ENCODE measurements at places on chromosomes 16 and 17. TPM values are rescaled to one million over a fixed set of nuclear protein-coding genes. Genes with fewer than 3 reads are reported as not detected.
A peak's percentile ranks its signal among the peaks of the same experiment; 100 is the strongest.

GRCh38 chr17:34442387-34443111 lies 79.5 kb upstream of the CCL1 start:
- peaks cover 3% of the 10 kb centered on the region for H3K27me3 ChIP-seq
- peaks cover 39% of the 10 kb centered on the region for H3K4me1 ChIP-seq
- DNase-seq = no peak
- H3K4me3 ChIP-seq = peak overlapping the region; percentile 9

The CPPED1 gene
- total RNA-seq = 41.3 TPM

GRCh38 chr16:55039511-55039910 lies 108.8 kb downstream of the IRX5 start:
- H3K36me3 ChIP-seq = no peaks in the 10 kb centered on the region
- no peaks in the 10 kb centered on the region for H3K4me1 ChIP-seq
- no peak overlapping the region for H3K4me3 ChIP-seq
- peaks cover 5% of the 10 kb centered on the region for H3K27me3 ChIP-seq
- DNase-seq = no peak

- H3K4me1 ChIP-seq = peaks cover 29% of the 10 kb centered on the region
- no peak for DNase-seq
- H3K36me3 ChIP-seq = no peaks in the 10 kb centered on the region
- no peak overlapping the region for H3K27ac ChIP-seq
Observed at GRCh38 chr17:18227635-18228034, 2.2 kb downstream of the LLGL1 start.

- DNase-seq = no peak
- H3K4me3 ChIP-seq = no peak overlapping the region
- H3K27ac ChIP-seq = no peak overlapping the region
- H3K27me3 ChIP-seq = no peaks in the 10 kb centered on the region
- H3K36me3 ChIP-seq = no peaks in the 10 kb centered on the region
Observed at GRCh38 chr16:49986351-49987124, 38.5 kb upstream of the CNEP1R1 start.

The CCL16 gene
- total RNA-seq = not detected

The FOXF1 gene
- not detected for total RNA-seq

GRCh38 chr16:1069154-1069553 lies 3.4 kb upstream of the SSTR5 start:
- peaks cover 3% of the 10 kb centered on the region for H3K27me3 ChIP-seq
- no peak overlapping the region for H3K4me3 ChIP-seq
- DNase-seq = peak; percentile 21
- H3K36me3 ChIP-seq = no peaks in the 10 kb centered on the region

GRCh38 chr17:70033165-70033564 lies 41.9 kb upstream of the KCNJ16 start:
- no peak overlapping the region for H3K4me3 ChIP-seq
- no peaks in the 10 kb centered on the region for H3K36me3 ChIP-seq
- H3K27me3 ChIP-seq = no peaks in the 10 kb centered on the region
- no peak overlapping the region for H3K27ac ChIP-seq
- DNase-seq = no peak
- no peaks in the 10 kb centered on the region for H3K4me1 ChIP-seq

The UMOD gene
- total RNA-seq = not detected

DNA sequence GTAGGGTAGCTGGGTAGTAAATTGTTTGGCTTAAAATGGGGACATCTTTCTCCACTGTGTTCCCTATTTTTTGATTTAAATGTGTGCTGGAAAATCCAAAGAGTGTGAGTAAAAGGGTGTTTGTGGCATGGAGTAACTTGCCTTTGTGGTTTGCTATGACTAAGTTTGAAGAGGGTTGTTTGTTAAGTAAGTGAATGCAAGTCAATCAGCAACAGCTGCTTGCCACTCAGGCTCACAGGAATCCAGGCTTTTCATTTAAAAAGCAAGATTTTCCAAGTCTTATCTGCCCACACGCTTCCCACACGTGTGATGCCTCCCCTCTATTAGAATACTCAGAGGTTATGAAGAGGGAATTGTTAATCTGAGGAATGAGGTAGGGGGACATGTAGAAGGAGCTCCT lies 847.7 kb upstream of the RBFOX1 start:
- H3K27ac ChIP-seq = no peak overlapping the region
- no peak for DNase-seq

The SDR42E2 gene
- not detected for total RNA-seq

The ENPP7 gene
- not detected for total RNA-seq

DNA sequence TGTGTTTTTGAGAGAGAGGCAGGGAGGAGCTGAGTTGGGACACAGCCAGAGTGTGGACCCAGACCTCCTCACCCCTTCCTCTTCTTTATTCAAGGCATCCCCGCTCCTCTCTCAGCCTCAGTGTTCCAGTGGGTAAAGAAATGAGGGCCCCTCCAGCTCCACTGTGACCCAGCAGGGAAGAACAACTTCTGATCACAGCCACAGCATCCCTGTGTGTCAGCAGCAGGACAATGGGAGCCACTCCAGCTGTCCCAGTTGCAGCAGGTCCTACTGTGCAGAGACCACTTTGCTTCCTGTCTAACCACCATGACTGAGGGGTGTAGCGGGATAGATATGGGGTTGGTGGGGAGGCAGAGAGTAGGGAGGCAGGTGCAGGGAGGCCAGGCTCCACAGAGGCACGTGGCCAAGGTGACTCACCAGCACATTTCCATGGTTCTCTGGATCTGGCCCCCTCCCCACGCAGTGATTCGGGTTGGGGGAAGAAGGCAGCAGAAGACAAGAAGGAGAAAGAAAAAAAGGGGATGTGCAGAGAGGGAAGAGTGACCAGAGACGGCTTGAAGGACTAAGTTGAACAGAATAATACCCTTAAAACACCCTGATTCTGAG lies 24.5 kb downstream of the PIK3R5 start:
- no peak overlapping the region for H3K4me3 ChIP-seq
- no peak overlapping the region for H3K27ac ChIP-seq
- no peak for DNase-seq
- no peaks in the 10 kb centered on the region for H3K4me1 ChIP-seq

- DNase-seq = no peak
- no peak overlapping the region for H3K27ac ChIP-seq
- H3K27me3 ChIP-seq = peaks cover 2% of the 10 kb centered on the region
- no peaks in the 10 kb centered on the region for H3K4me1 ChIP-seq
- no peak overlapping the region for H3K4me3 ChIP-seq
- H3K36me3 ChIP-seq = peaks cover 17% of the 10 kb centered on the region
Observed at GRCh38 chr17:21532763-21533385, 156.7 kb downstream of the KCNJ12 start.

GRCh38 chr17:57931488-57932137 lies 23.6 kb downstream of the CUEDC1 start:
- H3K4me3 ChIP-seq = no peak overlapping the region
- no peak overlapping the region for H3K27ac ChIP-seq
- H3K27me3 ChIP-seq = peaks cover 1% of the 10 kb centered on the region
- no peaks in the 10 kb centered on the region for H3K36me3 ChIP-seq
- no peak for DNase-seq

DNA sequence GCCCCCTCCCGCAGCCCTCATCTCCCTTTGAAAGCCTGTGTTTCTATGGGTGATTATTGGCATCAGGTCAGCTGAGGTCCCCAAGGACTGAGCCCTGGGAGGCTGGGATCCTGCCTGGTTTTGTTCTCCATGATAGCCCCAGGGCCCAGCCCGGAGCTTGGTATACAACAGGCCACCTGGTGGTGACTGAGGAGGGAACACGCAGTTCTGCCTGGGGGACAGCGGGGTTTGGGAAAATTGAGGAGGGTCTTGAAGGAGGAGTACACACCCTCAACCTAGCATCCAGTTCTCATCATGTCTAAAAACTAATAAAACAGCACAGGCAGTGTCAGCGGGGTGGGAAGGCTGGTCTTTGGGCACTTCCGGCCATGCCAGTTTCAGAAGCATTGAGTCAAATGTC lies 335.1 kb downstream of the CPPED1 start:
- H3K27me3 ChIP-seq = peaks cover 5% of the 10 kb centered on the region
- H3K36me3 ChIP-seq = peaks cover 11% of the 10 kb centered on the region
- peaks cover 6% of the 10 kb centered on the region for H3K4me1 ChIP-seq
- no peak overlapping the region for H3K27ac ChIP-seq
- DNase-seq = peak; percentile 25

- H3K36me3 ChIP-seq = peaks cover 11% of the 10 kb centered on the region
- no peak overlapping the region for H3K27ac ChIP-seq
- DNase-seq = no peak
- H3K27me3 ChIP-seq = peaks cover 8% of the 10 kb centered on the region
Observed at GRCh38 chr17:4018446-4018845, 54.2 kb upstream of the ATP2A3 start.

DNA sequence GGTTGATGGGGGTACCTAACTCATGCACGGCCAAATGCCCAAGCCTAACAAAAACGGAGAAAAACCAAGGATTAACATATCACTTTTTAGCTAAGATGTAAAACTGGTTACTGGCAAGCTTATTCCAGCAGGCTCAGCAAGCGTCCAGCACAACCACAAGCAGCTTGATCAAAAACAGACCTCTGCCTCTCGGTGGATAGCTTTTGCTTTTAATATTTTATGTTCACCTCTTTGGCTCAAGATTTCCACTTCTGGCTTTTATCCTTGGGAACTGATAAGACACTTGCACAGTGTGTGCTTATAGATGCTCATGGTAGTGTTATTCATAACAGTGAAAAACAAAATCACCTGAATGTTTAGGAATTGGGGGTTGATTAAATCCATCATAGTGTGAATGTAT lies 206.9 kb upstream of the CACNG5 start:
- no peaks in the 10 kb centered on the region for H3K27me3 ChIP-seq
- no peak overlapping the region for H3K4me3 ChIP-seq
- H3K4me1 ChIP-seq = peaks cover 2% of the 10 kb centered on the region
- no peaks in the 10 kb centered on the region for H3K36me3 ChIP-seq

The UBTF gene
- total RNA-seq = 97.6 TPM

The CCL4L2 gene
- not detected for total RNA-seq

DNA sequence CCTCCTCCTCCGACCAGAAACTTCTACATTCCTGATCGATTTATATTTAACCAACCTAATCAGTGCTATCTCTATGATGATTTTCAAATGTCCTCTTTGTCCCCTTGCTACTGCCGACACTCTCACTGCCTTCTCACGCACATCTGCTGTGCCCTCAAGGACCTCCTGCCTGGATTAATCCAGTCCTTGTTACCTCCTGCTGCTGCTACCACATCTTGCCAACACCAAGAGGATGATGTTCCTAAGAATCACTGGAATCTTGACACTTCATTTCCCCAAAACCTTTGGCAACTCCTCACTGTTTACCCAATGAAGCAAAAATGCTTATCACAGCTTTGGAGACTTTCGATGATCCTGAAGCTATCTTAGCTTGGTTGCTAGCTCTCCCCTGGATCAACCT lies 287.3 kb upstream of the AXIN2 start:
- no peaks in the 10 kb centered on the region for H3K27me3 ChIP-seq
- no peak overlapping the region for H3K4me3 ChIP-seq
- no peaks in the 10 kb centered on the region for H3K36me3 ChIP-seq
- no peak overlapping the region for H3K27ac ChIP-seq
- H3K4me1 ChIP-seq = no peaks in the 10 kb centered on the region

- no peaks in the 10 kb centered on the region for H3K36me3 ChIP-seq
- DNase-seq = no peak
- peaks cover 2% of the 10 kb centered on the region for H3K4me1 ChIP-seq
- no peak overlapping the region for H3K4me3 ChIP-seq
- no peak overlapping the region for H3K27ac ChIP-seq
Observed at GRCh38 chr16:48140821-48141220, 15.0 kb downstream of the ABCC12 start.

DNA sequence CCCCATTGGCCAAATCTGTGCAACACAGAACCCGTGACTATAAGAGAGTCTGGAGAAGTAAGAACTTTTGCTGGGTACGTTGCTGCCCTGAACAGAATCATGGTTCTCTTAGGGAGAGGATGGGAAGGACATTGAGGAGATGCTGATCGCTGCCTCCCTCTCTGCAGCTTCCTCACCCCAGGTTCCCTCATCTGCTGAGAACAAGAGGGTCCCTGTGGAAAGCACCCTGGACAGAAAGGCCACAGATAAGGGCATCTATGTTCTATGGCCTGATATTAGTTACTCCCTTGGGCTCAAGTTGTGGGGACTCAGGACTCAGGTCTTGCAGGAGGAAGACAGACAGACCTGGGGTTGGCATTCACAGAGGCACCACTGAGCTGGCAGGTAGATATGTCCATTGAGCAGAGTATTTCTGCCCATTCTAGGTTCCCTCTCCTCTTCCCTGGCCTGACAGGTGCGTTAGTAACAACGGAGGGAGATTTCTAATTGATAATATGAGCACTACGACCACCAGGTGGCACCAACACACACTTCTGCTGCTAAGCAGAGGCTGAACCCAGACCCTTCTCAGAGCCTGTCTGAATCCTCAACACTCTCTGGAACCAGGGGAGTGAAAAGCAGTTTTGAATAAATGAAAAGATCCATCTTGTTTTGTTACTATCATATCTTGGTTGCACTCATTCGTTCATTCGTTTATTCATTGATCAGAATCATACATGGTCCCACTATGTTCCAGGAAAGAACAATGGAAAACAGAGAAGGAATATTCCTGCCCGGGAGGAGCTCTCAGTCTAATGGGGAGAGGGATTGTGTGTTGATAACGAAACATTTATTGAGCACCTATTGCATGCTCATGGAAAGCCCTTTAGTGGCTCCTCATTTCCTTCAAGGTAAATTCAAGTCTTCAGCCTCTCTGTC lies 56.4 kb downstream of the SLC6A2 start:
- H3K4me3 ChIP-seq = no peak overlapping the region
- H3K27ac ChIP-seq = no peak overlapping the region
- H3K27me3 ChIP-seq = peaks cover 5% of the 10 kb centered on the region

The ATP2C2 gene
- not detected for total RNA-seq

- peaks cover 8% of the 10 kb centered on the region for H3K4me1 ChIP-seq
- no peak for DNase-seq
- no peak overlapping the region for H3K27ac ChIP-seq
Observed at GRCh38 chr16:9407206-9407758, 315.8 kb downstream of the HAPSTR1 start.

- H3K36me3 ChIP-seq = no peaks in the 10 kb centered on the region
- no peaks in the 10 kb centered on the region for H3K27me3 ChIP-seq
- no peak overlapping the region for H3K4me3 ChIP-seq
- no peak overlapping the region for H3K27ac ChIP-seq
Observed at GRCh38 chr17:77256710-77257109, 115.9 kb downstream of the SEC14L1 start.

The HS3ST3A1 gene
- 1.1 TPM for total RNA-seq

GRCh38 chr17:4407216-4407615 lies 26.5 kb upstream of the SPNS3 start:
- no peak overlapping the region for H3K27ac ChIP-seq
- H3K4me3 ChIP-seq = no peak overlapping the region
- no peaks in the 10 kb centered on the region for H3K4me1 ChIP-seq
- no peaks in the 10 kb centered on the region for H3K27me3 ChIP-seq
- no peaks in the 10 kb centered on the region for H3K36me3 ChIP-seq

- no peaks in the 10 kb centered on the region for H3K36me3 ChIP-seq
- H3K27me3 ChIP-seq = no peaks in the 10 kb centered on the region
- no peak overlapping the region for H3K27ac ChIP-seq
- no peak overlapping the region for H3K4me3 ChIP-seq
- peaks cover 5% of the 10 kb centered on the region for H3K4me1 ChIP-seq
Observed at GRCh38 chr16:80380514-80380913, 160.3 kb upstream of the DYNLRB2 start.

GRCh38 chr17:41803049-41804020 lies 8.4 kb downstream of the P3H4 start:
- H3K36me3 ChIP-seq = no peaks in the 10 kb centered on the region
- H3K4me1 ChIP-seq = peaks cover 3% of the 10 kb centered on the region
- no peak overlapping the region for H3K4me3 ChIP-seq
- peaks cover 4% of the 10 kb centered on the region for H3K27me3 ChIP-seq

The PRR11 gene
- 9.6 TPM for total RNA-seq
